Activated T-helper 1 cell treated with Interleukin-2 at 50 U/mL for 16 hours (primary cell): ENCODE measurements at places on chromosomes 7 and 10.

- DNase-seq: no peak
Measured at GRCh38 chr7:395643-396042, 105.7 kb downstream of the FOXL3 start.

GRCh38 chr7:140176122-140176701, 571 bp downstream of the KDM7A start:
- no peak for DNase-seq

- DNase-seq: no peak
Measured at GRCh38 chr7:155377838-155378579, 79.9 kb upstream of the EN2 start.

DNA sequence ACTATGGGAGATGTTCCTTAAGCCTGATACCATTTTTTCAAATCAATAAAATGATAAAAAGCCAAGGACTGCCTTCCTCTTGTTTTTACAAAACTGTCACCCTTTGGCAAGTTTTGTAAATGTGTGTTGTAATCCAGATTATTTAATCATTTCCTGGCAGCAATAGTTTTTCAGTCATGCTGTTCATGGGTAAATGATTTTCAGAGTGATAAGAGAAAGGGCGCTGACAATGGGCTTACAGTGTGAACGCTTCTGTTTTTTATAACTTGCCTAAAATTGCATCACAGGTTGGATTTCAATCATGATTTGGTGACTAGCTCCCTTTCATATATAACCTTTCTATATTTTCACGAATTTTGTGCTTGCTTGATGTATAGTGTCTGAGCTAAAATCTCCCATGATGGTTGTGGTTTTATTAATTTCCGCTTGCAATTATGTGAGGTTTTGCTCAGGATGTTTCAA, 19.0 kb upstream of the DMBT1 start:
- no peak for DNase-seq

- DNase-seq: peak; percentile 59
Measured at GRCh38 chr10:70145666-70146488, 623 bp downstream of the TYSND1 start.

GRCh38 chr7:116142850-116143249, 67.5 kb upstream of the TES start:
- DNase-seq: no peak

DNA sequence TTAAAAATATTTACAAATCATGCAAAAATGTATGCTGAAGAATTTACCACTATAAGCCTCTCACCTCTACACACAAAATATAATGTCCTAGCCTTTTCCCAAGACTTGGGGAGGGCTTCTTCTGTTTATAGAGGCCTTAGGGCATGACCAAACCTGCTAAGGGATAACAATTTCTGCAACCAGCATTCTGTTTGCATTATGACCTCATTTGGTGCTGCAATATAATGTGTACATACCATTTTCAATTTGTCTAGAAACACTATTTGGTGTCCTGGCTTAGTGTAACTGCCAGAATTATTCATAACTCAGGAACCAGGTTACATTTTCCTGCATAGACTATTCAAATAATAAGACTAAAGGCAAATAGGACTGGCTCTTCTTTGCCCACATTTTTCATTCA, 446.6 kb upstream of the SORCS1 start:
- DNase-seq: no peak

DNA sequence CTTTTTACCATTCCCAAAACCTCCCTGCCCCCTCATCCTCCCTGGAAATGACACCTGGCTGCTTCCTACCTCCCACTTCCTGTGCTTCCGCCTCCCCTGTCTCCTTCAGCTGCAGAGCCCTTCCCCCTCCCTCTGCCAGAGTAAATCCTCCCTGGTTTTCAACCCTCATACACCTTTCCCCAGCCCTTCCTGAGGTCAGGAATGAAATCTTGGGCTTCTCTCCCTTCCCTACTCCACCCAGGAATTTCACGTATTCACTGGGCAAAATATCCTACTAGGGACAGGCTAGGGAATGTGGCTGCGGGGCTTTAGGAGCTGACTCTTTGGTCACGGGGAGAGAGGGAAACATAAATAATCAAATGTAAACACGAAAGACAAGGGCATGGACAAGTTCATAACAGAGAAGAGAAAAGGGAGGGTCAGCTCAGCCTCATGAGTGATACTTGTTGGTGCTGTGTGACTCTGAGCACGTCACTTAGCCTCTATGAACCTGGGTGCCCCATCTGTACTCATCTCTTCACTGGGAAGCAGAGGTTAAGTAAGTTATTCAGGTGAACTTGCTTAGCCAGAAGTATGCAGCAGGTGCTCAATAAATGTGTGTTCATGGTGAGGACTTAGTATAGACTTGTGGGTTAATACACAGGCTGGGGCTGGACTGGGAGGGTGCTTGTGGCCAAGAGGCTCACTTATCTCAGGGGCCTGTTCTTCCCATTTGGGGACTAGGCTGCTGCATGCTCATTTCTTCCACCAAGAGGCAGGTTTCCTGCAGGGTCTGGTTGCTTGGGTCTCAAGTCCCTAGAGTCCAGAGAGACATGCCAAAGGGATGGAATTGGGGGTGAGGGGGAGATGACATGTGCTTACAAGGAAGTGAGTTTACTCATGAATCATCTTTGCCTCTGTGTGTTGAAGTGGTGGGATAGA, 10.0 kb upstream of the DUSP5 start:
- DNase-seq: no peak

- DNase-seq: no peak
Measured at GRCh38 chr10:17028798-17029197, 100.8 kb downstream of the CUBN start.

DNA sequence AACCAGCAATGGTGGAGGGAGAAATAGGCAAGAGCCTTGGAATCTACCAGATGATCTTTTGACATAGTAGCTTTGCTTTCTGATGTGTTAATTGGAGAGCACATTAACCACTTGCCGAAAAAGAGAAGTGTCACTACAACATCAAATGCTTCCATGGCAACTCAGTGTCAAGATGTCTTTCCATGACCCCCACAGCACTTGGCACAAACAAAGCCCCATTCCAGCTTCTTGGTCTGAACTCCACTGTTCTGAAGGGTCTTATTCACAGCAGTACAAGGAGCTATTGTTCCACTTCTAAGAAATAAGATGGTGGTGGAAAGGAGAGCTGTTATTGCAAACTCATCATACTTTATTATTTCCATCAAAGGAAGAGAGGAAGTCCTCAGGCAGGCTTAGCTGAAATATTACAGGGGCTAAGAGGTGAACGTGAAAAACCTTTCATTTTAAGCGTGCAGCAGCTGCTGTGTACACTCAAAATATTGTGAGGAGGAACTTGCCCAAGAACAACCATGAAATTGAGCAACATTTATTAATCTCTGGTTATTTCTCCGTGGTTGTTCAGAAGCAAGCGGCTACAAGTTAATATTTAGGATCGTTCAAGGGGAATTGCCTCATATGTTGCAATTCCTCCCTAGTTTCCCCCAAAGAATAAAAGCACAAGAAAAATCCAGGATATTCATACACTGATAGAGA, 354.8 kb upstream of the CELF2 start:
- DNase-seq: no peak

- DNase-seq: no peak
Measured at GRCh38 chr7:2079332-2080059, 153.2 kb downstream of the MAD1L1 start.

DNA sequence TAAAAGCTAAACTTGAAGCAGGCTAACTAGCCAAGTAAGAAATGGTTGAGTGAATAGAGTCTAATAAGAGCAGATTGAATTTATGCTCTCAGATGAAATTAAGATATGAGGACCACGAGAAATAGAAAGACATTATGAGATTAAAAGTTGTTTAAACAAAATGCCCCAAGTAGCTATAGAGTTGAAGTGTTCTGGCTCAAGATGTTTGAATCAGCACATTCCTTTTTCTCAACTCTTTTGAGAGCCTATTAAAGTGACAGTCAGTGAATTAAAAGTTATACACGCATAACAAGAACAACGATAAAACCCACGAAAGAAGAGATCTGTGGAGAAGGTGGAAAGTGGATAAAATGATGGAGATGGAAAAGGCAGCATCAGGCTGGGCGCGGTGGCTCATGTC, 322.2 kb upstream of the ANKRD30A start:
- no peak for DNase-seq

- no peak for DNase-seq
Measured at GRCh38 chr7:127983804-127984332, 47.4 kb downstream of the LRRC4 start.

DNA sequence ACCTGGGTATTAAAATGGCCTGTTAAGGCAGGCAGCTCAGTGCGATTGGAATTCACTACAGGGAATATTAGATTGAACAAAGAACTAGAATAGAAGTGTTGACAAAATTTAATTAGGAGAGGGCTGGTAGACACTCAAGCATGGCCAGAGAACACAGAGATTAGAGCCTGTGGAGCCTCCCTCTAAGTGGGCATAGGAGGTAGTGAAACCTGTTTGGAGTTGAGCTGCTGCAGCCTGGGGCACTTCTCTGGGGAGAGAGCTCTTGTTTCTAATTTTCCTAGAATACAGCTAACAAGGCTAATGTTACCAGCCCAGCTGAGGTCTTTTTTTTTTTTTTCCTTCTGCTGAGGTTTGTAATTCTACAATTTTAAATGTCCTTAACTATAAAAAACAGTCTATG, 46.4 kb downstream of the TMEM168 start:
- no peak for DNase-seq

- no peak for DNase-seq
Measured at GRCh38 chr10:71587941-71588573, 131.5 kb downstream of the C10orf105 start.

GRCh38 chr7:29878081-29878688, 71.9 kb downstream of the WIPF3 start:
- DNase-seq: no peak

DNA sequence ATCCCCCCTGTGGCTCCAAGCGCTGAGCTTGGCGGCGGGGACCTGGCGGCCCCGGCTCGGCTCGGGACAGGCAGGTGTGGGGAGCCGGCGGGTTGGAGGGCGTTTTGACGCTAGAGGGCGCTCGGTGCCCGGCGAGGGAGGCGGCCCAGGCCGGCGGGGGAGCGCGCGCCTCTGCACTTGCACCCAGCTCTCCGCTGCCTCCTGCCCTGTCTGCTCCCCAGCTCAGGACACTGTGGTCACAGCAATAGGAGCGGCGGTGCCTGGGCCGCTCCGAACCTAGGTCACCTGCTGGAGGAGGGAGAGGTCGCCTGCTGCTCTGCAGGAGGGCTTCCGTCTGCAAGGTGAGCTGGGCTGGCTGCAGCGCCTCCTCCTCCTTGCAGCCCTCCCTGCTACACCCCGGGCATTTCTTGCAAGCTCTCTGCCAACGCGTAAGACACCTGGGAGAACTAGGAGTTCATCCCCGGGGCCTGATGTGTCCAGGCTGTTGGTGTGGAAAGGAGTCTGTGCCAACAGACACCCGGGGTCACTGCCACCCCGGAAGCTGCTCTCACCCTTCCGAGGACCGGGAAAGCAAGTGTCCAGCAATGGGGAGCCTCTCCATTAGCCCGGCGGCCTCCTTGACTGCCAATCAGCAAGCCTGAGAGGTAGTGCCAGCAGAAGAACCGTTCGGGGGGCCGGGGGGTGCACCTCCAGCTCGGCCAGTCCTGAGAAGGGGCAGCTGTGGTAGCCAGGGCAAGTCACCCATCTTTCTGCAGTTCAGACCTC, 620.4 kb downstream of the GALNT17 start:
- DNase-seq: peak; percentile 3

DNA sequence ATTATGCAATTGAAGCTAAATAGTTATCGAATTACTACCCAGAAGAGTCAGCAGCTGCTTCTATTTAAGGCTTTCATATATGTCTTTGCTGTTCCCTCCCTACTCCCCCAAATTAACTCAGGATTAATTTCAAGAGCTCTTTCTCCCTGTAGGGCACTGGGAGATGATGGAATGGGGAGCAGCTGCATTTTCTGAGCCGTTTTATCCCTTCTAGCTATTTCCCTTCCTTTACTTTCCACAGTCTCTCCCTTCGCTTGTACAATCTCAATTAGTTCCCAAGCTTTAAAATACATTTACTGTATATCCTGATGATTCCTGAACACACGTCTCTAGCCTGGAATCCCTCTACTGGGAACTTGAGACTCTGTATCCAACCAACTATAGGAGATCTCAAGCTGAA, 19.8 kb upstream of the TSPAN12 start:
- no peak for DNase-seq

DNA sequence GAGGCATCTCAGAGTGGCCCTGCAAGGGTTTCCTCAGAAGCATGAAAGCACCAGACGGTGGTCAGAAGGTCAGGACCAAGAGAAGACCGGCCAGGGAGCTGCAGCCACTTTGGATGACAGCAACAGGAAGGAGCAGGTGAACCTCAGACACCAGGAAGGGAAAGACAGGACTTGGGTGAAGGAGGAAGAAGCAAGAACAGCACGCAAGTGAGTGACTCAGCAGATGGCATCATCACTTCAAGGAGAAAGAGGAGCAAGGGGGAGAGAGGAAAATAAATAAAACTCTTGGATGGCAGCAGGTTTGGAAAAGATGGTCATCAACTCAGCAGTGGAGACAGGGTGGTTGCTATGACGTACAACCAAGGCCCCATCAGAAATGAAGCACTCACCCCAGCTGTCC, 31.6 kb downstream of the NCAPG2 start:
- DNase-seq: no peak

DNA sequence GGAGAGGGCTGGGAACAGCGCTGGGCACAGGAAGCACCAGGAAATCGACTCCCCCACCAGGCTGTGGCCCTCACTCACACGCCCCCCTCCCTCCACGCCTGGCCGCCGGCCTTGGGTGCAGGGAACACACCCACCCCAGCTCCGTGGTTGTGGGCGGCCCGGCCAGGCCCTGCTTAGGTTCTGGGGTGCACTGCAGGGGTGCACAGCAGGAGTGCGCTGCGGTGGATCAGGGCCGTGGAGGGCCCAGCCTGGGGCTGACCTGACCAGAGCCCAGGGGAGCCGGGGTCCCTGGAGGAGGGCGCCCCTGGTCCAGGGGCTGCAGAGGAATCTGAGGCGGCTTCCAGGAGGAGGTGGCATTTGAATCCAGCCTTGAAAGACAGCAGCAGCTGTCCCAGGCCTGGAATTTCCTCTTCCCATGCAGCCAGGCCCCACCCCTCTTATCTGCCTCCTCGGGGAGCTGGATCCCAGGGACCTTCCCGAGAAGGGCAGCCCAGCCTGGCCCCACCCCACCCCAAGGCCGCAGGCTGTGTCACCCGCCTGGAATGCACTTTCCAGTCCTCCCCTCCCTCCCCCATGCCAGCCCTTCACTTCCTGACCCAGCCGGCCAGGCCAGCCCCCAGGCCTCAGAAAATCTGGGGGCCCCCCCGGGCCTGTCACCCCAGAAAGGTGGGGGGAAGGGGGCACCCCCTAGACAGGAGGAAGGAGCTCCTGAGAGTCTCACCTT, 18.4 kb upstream of the PDGFA start:
- no peak for DNase-seq

DNA sequence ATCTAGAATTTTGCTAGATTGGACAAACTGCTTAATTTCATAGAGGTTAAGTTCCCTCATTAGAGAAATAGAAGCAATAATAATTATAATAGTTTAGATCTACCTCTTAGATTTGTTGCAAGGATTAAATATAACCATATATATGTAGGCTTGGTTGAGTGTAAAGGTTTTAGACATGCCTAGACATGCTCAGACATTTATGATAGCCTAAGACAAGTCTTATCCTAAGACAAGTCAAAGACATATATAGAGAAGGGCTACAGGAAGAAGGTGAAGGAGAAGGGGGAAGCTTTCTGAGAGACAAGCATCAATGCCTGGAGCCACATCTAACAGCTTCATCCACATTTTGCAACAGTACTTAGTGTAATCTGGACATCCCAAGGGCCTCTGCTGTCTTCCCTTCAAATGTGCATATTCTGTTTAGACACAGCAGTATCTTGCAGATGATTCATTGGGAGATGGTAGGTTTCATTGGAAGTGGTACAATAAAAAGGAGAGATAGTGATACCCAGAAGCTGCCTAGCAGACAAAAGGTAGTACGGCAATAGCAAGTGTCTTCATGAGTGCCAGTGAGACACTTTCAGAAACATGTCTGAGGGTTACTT, 146.5 kb downstream of the HGF start:
- no peak for DNase-seq
